Activated CD4-positive, alpha-beta memory T cell treated with anti-CD3 and anti-CD28 coated beads for 36 hours (primary cell): ENCODE measurements at places on chromosomes 4 and X. TPM values are rescaled to one million over a fixed set of nuclear protein-coding genes. Genes with fewer than 3 reads are reported as not detected.

Gene NPNT
- total RNA-seq = not detected

Gene TBC1D19
- 4.3 TPM for total RNA-seq

Gene BTK
- total RNA-seq = 0.21 TPM

Gene TMEM150C
- total RNA-seq = not detected

Gene CYLC1
- total RNA-seq = not detected

DNA sequence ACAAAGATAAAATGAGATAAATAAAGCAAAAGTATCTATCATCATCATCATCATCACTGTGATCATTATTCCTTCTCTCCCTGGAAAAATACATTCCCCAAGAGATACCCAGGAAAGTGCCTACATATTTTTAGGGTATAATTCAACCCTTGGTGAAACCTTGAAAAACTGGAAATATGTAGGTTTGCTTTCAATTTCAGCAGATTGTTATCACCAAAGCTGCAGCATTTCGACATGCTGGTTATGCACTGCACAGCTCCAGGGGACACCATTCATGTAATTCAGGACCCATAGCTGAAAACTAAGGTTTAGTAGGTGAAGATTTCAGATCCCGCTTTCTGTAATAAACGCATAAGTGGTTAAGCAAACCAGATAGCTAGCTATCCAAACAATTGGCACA is 28.4 kb upstream of the FBXW7 start:
- no peak for DNase-seq

GRCh38 chrX:39150220-39150619 is 349.0 kb downstream of the MID1IP1 start:
- DNase-seq = no peak

- no peak for DNase-seq
Measured at GRCh38 chrX:54484666-54485065, 11.4 kb downstream of the FGD1 start.
